ENCODE measurements at places on chromosomes 5 and 9. TPM values are rescaled to one million over a fixed set of nuclear protein-coding genes. Genes with fewer than 3 reads are reported as not detected.

The CNTFR gene
- polyA plus RNA-seq = 92.8 TPM

The FRMD3 gene
- 18.7 TPM for polyA plus RNA-seq

The PRPF4 gene
- polyA plus RNA-seq = 52.2 TPM

The ADAMTS12 gene
- polyA plus RNA-seq = 0.24 TPM

The CER1 gene
- polyA plus RNA-seq = 4.1 TPM

The WDR38 gene
- polyA plus RNA-seq = not detected

The SIGMAR1 gene
- 81.1 TPM for polyA plus RNA-seq

DNA sequence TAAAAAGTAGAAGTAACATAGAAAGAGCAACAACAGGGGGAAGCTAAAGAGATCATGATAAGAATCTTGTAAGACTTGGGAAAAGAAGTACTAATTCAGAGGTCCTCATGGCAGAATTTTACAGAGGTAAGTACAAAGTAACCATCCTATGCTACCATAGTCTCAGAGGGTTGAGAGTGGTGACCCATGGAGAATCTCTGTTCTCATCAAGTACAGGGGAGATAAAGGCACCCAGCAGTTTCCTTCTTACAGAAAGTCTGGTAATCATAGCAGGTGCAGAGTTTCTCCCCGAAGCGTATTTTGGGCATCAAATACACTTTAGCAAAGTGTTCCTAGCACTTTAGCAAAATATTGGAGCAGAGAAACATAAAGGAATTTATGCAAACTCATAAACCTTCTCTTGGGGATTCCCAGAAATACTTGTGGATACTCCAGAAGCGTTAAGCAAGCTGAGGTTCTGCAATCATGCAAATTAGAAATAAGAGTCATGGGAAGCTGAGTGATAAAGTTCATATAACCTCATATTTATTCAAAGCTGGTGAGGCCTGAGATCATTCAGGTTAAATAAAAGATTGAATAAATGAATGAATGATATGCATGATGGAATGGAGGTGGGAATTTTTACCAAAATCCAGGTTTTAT is 101.0 kb upstream of the SMC2 start:
- no peak for DNase-seq

DNA sequence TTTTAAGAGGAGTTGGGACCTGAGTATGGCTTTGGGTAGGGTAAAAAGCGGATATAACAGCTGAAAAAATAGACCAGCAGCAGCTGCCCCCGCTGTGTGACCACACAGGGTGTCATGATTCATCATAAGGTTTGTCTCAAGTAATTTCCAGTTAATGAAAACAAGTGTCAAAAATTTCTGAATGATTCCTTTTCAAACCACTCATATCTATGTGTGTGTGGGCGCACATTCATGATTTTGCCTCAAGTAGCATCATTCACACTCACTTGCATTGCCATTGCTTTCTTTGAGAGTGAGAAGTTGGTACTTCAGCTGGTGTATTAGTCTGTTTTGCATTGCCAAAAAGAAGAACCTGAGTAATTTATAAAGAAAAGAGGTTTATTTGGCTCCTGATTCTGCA is 12.1 kb upstream of the TNFAIP8 start:
- no peak for DNase-seq

GRCh38 chr9:133835262-133835901 is 97.2 kb upstream of the SARDH start:
- DNase-seq = no peak

- no peak for DNase-seq
Observed at GRCh38 chr5:32001284-32001683, 172.8 kb downstream of the GOLPH3 start.

DNA sequence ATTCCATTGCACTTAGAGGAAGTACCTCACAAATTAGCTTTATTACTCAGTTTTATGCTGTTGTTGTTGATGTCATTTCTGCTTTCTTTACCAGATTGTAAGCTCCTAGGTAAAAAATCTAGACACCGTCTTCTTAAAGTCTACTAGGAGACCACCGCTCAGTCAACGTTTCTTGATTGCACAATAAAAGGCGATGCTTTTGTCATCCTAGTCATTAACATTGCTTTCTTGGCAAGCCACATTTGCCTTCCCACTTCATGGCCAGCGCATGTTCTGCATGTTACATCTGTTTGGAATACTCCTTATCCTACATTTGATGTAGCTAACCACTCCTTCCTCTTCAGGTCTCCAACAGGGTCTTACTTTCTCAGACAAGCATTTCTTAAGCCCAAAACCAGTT is 464.0 kb upstream of the TUSC1 start:
- DNase-seq = no peak

- DNase-seq = peak; percentile 55
Observed at GRCh38 chr5:88694023-88694679, 188.8 kb downstream of the MEF2C start.

DNA sequence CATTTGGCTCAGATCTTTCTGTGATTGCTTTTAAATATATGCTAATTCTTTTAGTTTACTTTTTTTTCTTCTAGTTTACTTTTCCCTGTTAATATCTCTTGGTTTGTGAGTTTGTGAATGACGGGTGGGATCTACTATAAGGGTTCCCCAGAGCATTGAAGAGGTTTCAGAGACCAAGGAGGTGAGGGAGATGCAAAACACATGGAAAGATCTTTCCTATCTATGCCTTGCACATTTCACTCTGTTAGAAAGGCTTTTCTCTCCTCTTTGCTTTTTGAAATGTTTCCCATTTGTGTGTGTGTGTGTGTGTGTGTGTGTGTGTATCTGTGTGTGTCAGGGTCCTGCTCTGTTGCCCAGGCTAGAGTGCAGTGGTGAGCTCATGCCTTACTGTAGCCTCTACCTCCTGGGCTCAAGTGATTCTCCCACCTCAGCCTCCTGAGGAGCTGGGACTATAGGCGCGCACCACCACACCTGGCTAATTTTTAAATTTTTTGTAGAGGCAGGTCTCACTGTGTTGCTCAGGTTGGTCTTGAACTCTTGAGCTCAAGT is 50.7 kb downstream of the CNTLN start:
- no peak for DNase-seq

DNA sequence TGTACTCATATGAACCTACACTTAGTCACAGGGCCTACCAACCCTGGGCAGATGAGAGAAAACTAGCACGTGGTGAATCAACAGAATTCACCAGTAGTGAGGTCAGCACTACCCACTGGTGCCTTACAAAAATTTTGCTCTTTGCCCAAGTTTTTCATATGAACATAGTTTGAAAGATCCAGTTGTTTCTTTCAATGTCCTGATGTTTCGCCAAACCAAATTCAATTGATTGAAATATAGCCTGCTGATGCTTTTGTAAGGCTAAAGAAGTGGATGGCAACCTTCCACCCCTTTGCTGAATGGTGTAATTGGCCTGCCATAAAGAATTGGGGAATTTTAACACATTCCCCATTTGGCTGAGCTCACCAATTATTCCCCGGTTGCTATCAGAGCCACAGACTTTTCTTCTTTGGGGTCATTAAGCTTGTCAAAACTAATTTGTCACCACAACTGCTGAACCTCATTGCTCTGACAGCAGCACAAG is 339.2 kb downstream of the GLIS3 start:
- peak; percentile 71 for DNase-seq

- DNase-seq = no peak
Observed at GRCh38 chr5:118578093-118578492, 410.3 kb downstream of the DTWD2 start.

- peak; percentile 88 for DNase-seq
Observed at GRCh38 chr5:7850395-7851239, at the start of gene CFAP90. Gene CFAP90, minus strand, starts transcription at chr5:7851133. Its CDS starts 112 bp downstream, at chr5:7851021.

DNA sequence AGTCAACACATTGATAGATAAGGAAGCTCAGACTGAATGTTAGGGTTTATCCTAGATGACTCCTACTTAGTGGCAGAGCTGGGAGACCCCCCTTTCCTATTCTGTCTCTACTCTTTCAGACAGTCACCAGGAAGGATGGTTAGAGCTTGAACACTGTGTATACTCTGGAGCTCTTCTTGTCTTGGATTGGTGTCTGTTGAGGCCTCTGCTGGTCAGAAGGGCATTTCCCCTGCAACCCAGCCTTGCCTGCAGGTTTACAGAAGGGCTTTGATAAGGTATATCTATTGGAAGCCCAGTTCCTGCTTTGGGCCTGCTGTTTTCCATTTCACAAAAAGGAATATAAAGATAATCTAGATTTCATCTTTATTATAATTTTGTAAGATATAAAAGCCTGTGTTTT is 71.8 kb downstream of the KDM4C start:
- no peak for DNase-seq

- DNase-seq = peak; percentile 80
Observed at GRCh38 chr9:133184971-133185370, 21.3 kb upstream of the GBGT1 start.

DNA sequence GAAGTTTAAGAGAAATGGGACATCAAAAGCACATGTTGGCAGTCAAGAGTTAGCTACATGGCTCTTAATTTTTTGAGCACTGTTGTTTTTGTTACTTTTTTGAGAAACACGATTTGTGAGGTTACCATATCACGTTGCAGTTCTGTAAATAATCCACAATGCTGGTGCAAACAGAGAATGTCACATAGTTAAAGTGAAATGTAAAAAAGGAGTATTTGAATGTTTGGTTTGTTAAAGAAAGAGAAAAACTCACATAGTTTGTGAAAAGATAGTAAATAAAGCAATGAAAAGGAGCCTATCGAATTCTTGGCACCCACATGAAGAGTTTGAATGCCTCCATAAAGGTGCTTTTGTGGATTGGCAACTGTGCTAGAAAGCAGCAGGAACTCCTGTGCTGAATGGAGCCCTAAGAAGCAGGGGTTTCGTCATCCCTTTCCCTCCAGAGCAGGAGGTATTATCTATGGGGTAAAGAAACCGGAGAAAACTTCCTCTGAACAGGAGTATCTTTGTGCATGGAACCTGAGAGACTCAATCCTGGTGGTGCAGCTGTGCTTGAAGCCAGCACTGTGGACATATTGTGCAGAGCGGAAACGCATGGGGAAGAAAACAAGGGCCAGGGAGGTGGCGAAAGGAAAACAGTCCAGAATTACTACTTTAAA is 148.5 kb upstream of the OTULINL start:
- DNase-seq = no peak

All from brain (organoid and tissue), 16 donors.